ENCODE measurements at places on chromosomes 7 and 10.

DNA sequence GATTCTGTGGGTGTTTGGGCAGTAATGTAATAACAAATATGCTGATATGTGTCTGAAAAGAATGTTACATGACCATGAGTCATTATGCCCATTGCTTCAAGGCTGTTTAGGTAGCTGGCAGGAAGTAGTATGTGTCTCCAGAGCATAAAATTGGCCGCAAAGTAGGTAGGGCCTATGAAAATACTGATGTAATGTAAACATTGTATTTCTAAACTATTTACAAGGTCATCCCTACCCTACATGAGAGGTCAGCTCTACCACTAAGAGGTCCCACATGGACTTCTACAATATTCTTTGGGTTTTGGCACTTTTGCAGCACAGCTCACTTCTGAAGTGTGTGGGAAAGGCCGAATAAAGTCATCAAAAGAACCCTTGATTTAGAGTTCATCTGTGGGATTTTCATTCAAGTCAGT, 301.9 kb downstream of the AHR start:
- no peak for DNase-seq

- no peak for DNase-seq
Measured at GRCh38 chr10:18409599-18410397, 241.6 kb downstream of the NSUN6 start.

DNA sequence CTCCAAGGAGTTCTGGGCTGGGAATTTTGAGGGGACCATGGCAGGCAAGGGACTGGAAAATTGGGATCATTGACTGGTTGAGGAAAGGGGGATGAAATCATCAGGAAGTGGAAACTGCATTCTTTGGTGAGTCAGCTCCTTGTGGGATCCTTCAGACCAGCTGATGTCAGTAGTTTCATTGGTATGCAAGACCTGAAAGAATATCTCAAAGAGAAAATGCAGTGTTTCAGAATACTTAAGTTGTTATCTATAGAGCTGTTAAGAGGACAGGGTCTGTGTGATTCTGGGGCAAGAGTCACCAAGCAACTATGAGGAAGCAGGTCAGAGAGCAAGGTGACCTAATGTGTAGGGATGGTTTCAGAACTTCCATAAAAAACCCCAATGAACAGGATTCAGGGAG, 595.9 kb upstream of the AUTS2 start:
- no peak for DNase-seq

DNA sequence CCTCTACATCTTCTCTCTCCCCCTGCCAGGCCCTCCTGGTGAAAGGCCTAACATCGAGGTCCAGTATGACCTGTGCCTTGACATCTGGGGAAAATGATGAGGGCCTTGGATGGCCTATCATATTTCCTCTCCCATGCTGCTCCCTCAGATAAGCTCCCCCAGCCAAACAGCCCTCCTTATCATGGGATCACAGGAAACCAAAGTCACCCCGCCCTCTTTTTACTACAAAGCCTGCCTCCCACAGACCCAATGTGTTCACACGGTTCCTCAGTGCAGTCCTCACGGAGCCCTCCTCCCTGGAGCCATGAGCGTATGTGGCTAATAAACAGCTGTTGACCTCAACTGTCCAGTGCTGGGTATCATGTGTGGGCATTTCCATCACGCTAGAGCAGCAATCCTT, 32.0 kb downstream of the C10orf90 start:
- peak; percentile 97 for DNase-seq

DNA sequence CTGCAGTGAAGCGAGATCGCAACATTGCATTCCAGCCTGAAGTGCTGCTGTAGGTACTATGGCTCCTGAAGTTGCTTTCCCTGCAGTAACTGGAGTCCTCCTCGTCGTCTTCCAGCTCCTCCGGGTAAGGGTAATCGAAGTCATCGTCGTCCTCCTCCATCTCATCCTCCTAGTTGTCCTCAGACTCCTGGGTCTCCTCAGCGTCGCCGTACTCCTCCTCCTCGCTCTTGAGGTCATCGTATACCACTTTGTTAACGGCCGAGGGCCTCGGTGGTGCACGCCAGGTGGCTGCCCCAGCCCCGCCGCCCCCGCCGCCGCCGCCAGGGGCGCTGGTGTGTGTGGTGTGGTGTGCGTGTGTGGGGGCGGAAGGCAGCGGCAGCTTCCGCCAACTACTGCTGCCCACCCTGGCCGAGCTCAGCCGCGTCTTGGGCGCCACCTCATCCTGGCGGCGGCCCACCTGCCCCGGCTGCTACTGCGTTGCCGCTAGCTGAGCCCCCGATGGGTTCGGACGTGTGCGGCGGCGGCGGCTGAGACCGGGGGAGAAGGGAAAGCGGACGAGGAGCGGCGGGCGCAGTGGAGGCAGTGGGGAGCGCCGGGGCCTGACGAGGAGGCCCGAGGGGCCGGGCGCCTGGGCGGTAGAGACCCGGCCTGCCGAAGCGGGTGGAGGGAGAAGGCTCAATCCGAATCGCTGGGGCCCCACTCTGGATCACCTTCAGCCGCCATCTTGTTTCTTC, 11.8 kb upstream of the ACBD5 start:
- peak; percentile 72 for DNase-seq

- DNase-seq: no peak
Measured at GRCh38 chr10:33556620-33557019, 222.2 kb upstream of the NRP1 start.

DNA sequence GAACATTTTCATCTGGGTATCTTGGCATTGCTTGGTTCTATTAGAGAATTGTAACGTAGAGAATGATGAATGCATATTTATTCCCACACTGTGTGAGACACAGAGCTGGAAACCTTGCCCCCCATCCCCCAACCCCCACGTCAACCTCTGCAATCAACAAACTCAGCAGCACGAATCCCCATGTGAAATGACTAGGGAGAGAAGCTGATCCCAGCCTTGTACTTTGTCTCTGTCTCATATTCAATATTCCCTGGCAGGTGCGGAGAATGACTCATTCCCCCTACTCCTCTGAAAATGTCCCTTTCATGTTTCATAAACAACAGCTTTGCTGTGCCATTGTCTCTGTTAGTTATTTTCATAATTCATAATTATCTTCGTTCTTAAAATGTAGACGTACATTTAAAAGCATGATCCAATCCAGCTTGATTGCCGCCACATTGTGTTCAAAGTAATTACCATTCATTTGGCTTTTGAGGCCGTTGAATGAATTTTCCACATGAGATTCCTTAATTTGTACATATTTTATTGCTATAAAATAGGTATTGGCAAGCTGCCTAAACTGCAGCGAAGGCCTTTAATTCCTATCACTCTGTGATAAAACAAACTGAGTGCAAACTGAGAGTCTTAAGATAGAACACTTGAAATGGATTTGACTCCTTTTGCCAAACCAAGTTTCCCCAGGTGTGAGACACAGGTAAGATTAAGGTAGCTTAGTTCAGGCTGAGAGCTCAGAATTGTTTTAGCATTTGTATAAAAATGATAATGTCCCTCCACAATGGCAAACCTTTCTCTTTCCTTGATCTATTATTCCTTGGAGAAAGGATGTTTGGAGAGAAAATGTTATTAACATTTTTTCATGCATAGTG, 920.2 kb downstream of the TYW1 start:
- no peak for DNase-seq

DNA sequence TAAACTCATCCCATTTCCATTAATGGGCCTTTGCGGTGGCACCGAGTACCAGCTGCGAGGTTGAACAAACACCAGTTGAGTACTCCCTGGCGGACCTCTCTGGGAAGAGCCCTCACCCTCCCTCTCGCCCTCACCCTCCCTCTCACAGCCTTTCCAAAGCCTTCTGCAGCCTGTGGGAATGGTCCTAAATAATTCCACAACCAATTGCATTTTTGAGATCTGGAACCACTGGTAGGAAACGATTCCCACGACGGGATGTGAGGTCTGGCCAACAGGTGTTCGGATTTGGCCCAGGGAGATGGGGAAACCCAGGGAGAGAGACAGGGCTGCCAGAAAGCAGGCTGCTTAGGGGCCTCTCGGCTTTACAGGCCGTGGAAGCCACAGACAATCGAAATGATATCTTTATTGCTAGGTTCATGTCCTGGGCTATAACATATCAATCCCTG, 5.3 kb downstream of the PTF1A start:
- no peak for DNase-seq

DNA sequence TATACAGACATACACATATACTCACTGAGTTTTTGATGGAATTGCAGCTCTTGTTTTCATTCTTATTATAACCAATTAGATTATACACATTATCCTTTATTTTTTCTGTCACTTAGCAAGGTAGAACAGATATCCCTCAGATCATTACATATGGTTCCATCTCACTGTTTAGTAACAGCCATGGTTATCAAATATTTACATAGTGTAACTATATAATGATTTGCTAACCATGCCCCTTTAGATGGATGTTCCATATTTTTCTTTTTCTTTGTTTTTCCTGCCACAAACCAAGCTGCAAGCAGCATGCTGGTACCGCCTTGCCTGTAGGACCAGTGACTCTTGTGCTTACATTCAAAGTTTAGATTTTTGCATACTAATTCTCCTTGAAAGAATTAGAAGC, 163.4 kb upstream of the NFE2L3 start:
- DNase-seq: no peak

DNA sequence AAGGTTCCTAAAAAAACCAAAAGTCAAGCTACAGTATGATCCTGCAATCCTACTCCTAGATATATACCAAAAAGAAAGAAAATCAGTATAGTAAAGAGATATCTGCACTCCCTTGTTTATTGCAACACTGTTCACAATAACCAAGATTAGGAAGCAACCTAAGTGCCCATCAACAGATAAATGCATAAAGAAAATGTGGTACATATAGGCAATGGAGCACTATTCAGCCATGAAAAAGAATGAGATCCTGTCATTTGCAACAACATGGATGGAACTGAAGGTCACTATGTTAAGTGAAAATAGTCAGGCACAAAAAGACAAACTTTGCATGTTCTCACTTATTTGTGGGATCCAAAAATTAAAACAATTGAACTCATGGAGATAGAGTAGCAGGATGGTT, 1159.5 kb upstream of the AUTS2 start:
- no peak for DNase-seq

DNA sequence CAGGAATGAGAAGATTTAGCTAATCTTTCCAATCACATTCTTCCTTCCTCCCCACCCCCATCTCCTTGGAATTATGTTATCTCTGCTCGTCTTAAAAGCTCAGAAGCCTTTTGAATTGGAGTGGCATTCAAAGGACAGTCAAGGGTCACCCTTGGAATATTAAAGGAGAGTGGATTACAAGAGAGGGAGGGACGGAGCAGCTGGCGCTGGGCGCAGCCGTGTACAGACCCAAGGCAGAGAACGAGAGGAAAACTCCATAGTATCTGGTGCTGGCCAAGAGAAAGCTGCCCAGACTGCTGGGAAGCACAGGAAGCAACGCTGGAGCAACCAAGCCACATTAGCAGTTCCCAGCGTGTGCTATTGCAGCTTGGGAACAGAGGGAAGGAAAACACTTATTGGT, 95.7 kb downstream of the POU6F2 start:
- no peak for DNase-seq

DNA sequence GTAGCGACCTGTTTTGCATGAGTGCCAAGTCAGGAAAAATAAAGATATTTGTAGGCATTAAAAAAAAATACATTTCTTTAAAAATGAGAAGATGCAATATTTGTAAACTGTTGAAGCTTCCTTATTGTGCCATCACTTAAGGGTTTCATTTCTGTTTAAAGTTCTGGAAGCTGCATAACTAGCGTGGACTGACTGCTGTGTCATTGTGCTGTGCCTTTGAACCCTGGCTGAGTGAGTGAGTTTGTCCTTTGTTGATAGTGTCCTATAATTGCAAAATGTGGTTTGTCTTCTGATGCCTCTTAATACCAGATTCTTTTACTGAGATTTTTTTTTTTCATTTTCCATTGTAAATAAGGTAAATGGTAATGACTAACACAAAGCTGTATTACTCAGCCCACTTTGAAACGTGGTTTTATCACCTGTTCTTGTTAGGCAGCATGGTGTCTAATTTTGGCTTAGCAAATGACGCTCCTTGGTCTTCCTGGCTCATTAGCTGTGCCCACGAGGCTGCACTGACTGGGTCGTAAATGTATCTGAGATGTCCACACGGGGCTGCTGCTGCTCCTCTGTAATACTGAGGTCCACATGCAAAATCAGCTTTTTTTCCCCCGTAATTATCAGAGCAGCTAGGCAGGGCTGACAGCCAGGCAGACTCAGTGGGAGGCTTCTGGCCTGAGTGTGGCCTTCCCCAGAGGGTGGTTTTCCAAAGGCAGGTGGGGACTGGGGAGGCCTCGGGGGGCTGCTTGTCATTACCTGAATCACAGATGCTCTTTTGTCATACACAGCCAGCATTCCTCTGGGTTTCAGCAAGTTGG, 14.8 kb downstream of the ZSCAN25 start:
- DNase-seq: peak; percentile 80

DNA sequence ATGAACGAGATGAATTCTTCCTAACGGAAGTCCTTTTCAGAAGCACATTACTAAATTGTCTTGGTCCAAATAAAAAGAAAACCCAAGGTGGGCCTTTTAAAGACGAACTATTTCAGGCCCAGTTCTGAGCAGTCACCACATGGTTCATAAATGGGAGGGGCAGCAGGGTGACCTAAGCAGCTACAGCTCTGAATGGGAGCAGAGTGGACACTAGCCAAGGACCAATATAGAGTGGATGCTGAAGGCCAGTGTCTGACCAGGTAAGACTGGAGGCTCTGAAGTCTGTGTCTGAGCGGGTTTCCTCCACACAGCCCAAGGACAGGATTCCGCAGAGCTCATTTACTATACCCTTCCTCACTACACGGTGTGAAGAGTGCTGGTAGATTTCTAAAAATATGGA, 159.1 kb downstream of the TMEM26 start:
- no peak for DNase-seq

GRCh38 chr10:43218206-43218950, 48.5 kb downstream of the RASGEF1A start:
- DNase-seq: no peak

All from OCI-M1 (cell line).